ENCODE measurements at places on chromosomes 5 and 9.

- ATAC-seq: no peak
Observed at GRCh38 chr5:31720004-31720403, 81.1 kb downstream of the PDZD2 start.

DNA sequence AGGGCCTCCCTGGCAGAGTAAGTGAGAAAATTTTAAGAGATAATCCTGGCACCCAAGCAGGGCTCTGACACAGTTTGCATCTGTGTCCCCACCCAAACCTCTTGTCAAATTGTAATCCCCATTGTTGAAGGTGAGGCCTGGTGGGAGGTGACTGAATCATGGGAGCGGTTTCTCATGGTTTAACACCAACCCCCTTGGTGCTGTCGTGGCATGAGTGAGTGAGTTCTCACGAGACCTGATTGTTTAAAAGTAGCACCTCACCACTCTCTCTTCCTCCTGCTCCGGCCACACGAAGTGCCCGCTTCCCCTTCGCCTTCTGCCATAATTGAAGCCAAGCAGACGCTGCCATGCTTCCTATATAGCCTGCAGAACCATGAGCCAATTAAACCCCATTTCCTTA is 80.1 kb downstream of the FBXW11 start:
- ATAC-seq: peak; percentile 91

DNA sequence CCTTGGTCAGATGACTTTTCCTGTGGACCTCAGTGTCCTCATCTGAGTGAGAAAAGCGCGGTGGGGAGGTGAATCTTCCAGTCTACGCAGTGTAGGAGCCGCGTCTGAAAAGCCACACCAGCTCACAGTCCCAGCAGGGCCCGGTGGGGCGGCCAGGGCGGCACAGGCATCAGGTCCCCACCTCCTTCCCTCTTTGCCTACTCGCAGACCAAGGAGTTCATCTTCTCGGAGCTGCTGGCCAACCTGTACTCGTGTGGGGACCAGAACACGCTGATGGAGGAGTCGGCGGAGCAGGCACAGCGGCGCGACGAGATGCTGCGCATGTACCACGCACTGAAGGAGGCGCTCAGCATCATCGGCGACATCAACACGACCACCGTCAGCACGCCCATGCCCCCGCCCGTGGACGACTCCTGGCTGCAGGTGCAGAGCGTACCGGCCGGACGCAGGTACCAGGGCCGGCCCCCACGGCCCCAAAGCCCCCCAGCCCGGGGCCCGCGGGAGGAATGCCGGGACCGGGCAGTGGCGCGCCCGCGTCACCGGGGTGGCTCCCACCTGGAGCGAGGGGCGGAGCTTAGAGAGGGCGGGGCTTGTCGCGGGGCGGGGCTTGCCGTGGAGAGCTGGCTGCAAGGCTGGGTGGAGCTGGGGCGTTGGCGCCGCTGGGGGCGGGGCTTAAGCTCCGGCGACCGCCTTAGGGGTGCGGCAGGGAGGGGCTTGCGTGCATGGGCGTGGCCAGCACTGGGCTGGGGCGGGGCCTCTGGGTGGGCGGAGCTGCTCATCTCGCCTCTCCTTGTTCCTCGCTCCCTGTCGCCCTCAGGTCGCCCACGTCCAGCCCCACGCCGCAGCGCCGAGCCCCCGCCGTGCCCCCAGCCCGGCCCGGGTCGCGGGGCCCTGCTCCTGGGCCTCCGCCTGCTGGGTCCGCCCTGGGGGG is 25.6 kb downstream of the GOLGA2 start:
- ATAC-seq: peak; percentile 96

DNA sequence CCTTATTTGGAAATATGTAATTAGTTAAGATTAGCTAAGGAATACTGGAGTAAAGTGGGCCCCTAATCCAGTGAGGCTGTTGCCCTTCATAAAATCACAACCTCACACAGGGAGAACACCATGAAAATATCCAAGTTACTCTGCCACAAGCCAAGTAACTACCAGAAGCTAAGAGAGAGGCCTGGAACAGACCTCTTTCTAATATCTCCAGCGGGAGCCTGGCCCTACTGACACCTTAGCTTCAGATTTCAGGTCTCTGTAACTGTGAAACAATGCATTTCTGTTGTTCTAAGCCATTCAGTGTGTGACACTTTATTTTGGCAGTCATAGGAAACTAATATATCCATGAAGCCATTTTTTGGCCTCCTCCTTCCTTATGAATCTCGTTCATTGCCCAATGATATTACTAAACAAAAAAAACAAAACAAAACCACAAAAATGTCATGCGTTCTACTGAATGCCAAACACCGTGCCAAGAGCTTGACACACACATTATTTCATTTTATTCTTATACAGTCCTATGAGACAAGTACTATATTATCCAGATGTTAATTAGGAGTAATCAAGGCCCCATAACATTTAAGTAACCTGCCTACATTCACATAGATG is 699.0 kb downstream of the MAT2B start:
- ATAC-seq: no peak

DNA sequence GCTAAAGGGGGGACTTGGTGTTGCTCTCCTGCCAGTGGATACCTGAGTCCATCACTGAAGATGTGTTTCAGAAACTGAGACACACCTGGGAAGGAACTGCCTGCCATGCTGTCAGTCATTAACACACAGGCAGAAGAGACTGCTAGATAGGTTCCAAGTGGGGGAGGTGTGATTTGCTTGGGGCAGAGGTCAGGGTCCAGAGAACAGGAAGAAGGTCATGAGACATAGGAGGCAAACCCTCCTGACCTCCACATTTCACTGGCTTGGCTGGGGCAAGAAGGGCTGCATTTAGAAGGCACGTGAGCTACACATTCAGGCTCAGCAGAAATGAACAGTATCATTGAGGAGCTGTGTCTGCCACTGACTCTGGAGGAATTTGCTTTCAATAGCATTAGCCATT is 215.8 kb downstream of the HSPA4 start:
- ATAC-seq: no peak

DNA sequence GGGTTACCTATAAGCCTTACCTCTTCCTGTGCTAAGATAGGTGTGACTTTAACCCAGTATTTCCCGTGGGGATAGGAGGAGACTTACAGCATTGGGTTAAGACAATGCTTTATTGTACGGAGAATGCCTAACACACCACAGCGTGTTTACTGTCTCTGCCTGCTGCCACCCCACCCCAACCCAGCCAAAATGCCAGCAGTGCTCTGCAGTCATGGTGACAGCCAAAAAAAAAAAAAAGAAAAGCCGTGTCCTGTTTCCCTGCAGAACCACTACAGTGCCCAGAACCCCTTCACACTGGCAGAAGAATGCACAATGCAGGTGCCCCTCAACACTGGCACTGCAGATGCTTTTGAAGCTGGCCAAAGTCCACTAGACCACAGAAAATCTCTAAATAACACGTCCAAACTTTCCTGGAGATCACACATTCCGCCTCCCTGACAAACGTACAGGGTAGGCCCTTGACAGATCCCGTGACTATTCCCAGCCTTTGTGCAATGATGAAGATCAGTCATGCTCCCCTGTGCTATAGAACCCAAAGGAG is 102.2 kb downstream of the SERINC5 start:
- ATAC-seq: no peak

GRCh38 chr5:134492568-134492967 is 32.9 kb upstream of the JADE2 start:
- ATAC-seq: no peak

DNA sequence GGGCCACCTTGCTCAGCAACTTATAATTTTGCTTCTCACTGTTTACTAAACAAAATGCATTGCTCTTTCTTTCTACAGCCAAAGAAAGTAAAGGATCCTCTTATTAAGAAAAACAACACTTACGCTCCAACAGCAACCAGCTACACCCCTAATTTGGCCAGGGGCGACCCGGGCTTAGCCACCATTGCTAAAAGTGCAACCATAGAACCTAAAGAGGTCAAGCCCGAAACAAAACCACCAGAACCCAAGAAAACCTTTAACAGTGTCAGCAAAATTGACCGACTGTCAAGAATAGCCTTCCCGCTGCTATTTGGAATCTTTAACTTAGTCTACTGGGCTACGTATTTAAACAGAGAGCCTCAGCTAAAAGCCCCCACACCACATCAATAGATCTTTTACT is 49.1 kb downstream of the GABRA1 start:
- no peak for ATAC-seq

DNA sequence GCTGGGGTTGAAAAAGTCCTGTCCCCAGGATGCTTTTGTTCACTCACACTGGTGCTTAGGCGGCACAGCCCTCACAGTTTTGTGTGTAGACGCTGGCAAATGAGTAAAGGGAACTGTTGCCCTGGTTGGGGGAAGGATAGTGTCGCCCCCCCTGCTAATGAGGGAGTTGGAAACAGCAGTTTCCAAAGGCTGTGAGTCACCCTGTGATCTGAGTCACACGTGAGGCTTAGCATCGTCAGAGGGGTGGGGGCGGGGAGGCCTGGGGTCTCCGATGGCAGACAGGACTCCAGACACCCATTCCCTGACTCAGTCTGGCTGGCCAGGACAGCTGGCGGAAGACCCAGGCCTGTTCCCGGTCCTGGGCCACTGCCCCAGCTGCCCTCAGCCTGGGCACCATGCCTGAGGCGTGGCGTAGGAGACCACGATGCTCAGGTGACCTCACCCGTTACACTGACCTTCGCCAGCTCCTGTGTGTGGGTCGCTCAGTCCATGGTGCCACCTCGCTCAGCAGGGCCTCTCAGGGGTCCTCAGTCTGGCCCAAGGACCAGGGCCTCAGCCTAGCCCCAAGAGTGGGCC is 2.9 kb downstream of the DNAJB5 start:
- ATAC-seq: no peak

DNA sequence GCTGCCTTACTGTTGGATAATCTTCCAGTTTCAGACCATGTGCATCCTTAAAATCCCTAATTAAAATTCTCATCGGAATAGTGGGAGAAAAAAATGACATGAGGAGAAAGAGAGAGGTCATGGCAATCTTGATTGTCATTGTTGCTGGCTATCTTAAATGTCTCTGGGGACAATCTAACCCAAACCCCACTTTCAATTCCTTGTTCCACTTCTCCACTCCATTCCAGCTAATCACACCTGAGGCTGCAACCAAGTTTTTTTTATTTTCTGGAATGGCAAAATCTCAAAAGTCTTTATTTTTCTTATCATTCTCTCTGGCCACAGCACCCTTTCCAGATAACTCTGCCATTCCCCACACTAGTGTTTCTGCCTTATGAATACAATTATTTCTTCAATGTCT is 171.9 kb upstream of the RASA1 start:
- no peak for ATAC-seq

DNA sequence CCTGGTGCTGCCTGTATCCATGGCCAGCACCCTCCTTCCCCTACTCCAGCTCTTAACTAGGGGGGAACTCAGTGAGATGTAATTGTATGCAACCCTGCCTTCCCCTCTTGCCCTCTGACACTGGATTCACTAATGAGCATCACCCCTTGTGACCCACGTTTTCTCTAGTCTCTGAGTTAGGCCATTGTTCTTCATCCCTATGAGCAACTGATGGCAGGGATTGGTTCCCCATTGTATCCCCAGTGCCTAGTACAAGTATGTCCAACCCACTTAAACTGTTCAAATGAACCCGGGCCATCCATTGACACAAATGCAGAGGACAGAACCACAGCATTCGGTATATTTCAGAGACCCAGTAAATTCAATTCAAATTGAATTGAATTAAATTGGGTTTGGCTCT is 77.6 kb upstream of the ASTN2 start:
- no peak for ATAC-seq

GRCh38 chr5:83586874-83587776 is 115.6 kb downstream of the VCAN start:
- peak; percentile 58 for ATAC-seq

DNA sequence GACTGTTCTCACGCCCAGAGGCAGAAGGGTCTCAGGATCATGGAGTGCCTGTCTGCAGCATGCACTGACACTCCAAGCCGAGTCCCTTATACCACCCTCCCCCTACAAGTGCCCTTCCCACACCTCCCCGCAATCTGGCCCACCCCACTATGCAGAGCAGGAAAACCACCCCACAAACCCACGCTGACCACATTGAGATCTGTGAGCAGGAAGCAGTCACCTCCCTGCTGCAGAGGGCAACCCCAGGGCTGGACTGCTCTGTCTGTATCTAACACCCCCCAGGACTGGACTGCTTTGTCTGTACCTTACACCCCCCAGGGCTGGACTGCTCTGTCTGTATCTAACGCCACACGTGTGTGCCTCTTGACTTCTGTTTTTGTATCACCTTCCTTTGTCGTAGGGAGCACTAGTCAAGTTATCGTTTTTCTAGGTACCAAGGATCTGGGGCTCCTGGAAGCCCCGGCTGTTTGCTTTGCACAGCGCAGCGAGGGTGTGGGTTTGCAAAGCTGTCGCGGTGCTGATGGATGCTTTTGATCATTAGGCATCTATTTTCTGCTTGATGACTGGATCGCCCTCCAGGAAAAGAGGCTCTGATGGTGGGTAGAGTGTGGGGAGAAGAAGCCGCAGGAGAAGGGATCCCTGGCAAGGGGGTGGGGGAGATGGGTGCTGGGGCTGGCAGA is 21.5 kb downstream of the OLFM1 start:
- no peak for ATAC-seq

GRCh38 chr5:138230981-138231589 is 18.0 kb upstream of the CDC23 start:
- no peak for ATAC-seq

DNA sequence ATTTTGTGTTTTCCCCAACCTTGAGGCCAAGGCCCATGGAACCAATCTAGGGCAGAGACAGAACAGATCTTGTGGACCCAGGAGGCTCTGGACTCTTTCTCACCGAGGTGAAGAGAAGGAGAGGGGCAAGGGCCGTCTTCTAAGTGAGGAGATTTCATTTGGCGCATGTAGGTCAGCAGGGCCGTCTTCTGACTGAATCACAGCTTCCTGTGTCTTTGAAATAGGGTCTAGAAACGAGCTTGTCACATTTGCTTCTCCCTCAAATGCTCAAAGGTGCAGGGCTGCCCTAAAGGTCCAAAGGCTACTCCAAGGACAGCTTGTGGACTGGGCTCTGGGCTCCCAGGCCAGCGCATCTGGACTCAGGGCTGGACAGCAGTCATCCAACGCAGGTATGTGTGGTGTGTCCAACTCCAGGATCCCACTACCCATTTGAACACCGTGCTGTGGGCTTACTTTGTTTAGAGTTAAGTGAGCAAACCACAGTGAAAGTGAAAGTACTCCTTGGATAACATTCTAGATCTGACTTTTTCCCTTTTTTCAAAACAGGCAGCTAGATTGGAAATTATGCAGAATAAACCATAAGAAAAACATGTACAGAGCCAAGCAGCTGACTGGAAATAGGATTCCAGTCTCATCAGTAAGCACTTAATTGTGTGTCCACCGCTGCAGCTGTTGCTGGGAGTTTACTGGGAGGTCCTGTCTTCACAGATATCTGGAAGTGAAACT is 357.0 kb downstream of the GADD45G start:
- no peak for ATAC-seq

GRCh38 chr5:154055201-154055600 is 16.4 kb downstream of the MFAP3 start:
- ATAC-seq: no peak

- ATAC-seq: no peak
Observed at GRCh38 chr5:98804066-98804465, 30.6 kb downstream of the RGMB start.

- no peak for ATAC-seq
Observed at GRCh38 chr9:98602839-98603500, 105.8 kb downstream of the GABBR2 start.

- no peak for ATAC-seq
Observed at GRCh38 chr9:87676976-87677775, 48.7 kb upstream of the CTSL start.

Data from stimulated activated memory B cell treated with anti-CD40 and anti-IgM and Interleukin-4, amounts not matched to agents 10 μg/mL and 1 μg/mL and 100 μg/mL, for 72 hours (primary cell).